Amniotic epithelial cell (primary cell): ENCODE measurements at places on chromosomes 7 and 10.

- no peak for DNase-seq
Measured at GRCh38 chr7:64878684-64879083, 24.4 kb upstream of the ZNF273 start.

GRCh38 chr10:26057466-26057865 is 123.4 kb downstream of the MYO3A start:
- no peak for DNase-seq

DNA sequence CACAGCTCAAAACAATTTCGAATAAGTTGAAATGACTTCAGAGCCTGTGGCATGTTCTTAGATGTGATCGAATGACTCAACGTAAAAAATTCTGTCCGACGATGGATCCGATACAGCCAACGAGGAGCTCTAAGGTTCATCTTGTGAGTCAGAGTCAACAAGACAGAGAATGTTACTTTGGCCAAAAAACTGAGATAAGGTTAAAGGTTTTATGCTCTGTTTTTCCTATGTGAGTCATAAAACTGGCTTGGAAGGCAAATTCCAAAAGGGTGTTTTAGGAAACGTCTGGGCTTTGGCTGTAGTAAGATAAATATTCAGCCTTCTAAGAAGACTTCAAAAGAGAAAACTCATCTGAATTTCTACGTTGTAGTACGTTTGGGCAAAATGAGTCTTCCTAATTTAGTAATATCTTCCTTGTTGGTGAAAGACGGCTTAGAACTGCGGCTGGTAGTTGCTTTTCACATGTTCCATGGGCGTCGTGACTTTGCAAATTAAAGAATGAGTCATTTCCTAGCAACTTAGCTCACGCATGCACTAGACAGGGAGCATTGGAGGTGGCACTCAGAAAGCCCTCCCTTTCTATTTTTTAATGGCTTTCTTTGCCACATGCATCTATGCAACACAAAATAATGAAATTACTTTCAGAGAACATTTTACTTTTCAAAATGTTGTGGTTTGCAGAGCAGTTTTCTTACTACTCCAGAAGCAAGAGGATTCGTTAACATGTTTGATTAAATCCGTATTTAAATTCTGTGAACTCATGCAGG is 28.2 kb downstream of the PFKP start:
- DNase-seq = peak; percentile 100

DNA sequence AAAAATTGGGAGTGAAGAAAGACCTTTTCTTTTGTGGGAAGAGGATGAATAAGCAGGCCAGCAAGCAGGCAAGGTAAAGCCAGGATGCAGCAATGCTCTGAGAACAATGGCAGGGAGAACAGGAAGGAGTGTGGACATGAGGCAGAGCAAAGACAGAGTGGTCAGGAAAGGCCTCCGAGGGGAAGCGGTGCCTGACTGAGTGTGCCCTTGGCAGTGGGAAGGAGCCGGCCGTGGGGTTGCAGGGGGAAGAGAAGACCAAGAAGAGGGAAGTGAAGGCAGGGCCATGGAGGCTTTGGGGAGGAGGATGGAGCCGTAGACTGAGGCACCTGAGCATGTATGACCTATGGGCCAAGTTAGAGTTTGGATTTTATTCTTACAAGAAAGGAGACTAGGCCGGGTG is 21.9 kb upstream of the ZNF212 start:
- no peak for DNase-seq

DNA sequence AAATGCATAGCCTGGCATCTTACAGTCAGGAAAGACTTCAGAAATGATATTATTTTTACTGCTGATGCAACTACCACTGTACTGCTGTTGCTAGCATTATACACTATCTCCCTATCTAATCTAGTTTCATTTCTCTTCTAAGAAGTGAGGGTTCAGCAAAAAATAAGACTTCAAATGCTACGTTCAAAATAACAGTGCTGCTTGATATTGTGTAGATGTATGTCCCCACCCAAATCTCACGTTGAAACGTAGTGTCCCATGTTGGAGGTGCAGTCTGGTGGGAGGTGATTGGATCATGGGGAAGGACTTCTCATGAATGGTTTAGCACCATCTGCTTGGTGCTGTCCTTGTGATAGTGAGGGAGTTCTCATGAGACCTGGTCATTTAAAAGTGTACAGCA is 129.4 kb downstream of the ANK3 start:
- no peak for DNase-seq

DNA sequence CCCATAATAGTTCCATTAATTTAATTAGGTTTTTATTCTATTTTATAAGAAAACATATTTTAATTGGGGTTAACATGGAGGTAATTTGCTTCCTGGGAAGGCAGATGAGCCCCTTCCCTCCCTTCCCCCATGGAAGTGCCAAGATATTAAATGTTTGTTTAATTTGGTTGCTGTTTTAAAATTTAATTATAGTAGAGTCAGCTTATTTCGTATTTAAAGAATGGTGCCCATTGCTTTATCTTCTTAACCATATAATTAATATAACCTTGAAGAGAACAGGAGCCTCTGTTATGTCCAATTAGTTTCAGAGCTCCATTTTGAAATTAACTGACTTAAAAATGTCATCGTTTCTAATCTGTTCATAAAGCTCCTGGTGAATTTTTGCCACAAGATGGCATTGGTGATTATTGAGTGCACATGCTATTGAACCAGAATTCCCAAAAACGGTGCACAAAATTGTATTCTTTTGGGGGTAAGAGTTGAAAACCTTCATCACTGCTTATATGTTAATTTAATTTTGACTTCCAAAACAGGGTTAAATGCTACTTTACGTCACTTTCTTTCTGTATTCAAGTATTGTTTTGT is 26.0 kb downstream of the KLHDC10 start:
- DNase-seq = no peak

DNA sequence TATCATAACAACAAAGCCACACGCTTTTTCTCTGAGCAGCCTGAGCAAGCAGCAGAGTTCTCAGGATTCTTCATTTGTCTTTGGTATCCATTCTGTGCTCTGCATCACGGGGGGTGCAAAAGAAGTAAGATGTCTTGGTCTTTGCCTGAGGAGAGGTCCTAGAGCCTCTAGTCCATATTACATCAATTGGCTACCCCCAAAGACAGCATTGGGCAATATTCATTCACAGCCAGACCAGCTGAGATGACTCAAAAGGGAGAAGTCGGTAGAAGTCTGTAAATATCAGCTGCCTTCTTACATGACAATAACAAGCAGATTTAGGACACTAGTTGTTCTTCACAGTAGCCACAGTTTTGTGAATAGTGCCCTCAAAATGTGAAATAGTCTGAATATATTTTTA is 66.6 kb downstream of the FZD1 start:
- DNase-seq = peak; percentile 1

- DNase-seq = no peak
Measured at GRCh38 chr7:129776362-129776722, 164.8 kb downstream of the NRF1 start.

DNA sequence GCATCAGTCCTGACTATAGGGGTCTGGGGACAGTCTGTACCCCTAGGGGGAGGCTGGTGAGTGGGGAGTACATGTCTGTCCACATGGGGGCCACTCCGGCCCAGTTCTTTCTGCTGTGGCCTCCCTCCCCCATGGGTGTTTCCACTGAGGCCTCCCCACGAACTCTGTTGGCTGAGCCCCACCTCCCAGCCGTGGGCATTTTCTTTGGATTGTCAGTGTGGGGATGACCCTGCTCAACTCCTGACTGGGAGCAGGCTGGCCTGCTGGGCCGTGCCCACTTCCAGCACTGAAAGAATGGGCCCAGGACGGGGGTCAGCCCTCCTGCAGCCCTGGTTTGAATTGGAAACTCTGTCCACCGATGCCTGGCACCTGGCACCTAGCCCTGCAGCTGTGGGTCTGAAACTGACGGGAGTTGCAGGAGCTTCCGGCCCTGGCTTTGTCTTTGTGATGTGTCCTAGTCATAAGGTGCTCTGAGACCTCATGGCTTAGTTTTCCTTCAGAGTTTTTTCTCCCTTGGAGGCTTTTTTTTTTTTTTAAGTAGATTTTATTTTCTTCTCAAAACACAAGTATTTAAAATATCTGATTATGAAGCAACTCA is 46.5 kb downstream of the LHPP start:
- DNase-seq = no peak

- no peak for DNase-seq
Measured at GRCh38 chr7:96089511-96089910, 232.4 kb downstream of the SLC25A13 start.

GRCh38 chr7:33727315-33727714 is 178.0 kb upstream of the BMPER start:
- no peak for DNase-seq

DNA sequence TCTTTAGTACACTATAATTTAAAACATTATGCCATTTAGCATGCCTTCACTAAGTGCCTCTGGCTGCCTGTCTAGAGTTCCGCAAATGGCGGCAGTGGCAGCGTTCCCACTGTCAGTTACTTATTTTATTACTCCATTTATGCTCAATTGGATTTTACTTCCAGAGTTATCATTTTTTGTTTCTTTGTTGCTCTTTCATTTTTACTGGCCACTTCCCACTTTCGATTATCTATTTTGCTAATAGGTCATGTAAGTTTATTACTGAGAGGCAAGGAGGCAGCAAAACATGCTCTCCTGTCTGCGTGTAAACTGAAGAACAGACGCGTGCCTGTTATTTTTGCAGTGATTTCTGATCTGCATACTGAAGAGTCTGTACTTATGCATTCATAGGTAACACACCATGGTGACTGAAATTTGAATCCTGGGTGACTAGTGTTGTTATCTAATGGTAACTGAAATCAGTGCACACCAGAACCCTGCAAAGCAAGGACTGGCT is 23.1 kb downstream of the KDM7A start:
- no peak for DNase-seq

GRCh38 chr7:14834883-14835282 is 67.7 kb downstream of the DGKB start:
- no peak for DNase-seq

- DNase-seq = peak; percentile 57
Measured at GRCh38 chr7:30164567-30164966, 29.8 kb downstream of the MTURN start.

- peak; percentile 77 for DNase-seq
Measured at GRCh38 chr10:102555781-102556328, 52.1 kb downstream of the SUFU start.
